Cardiac muscle cell (in vitro differentiated cells and primary cell): ENCODE measurements at places on chromosomes 13 and 19. TPM values are rescaled to one million over a fixed set of nuclear protein-coding genes. Genes with fewer than 3 reads are reported as not detected.

DNA sequence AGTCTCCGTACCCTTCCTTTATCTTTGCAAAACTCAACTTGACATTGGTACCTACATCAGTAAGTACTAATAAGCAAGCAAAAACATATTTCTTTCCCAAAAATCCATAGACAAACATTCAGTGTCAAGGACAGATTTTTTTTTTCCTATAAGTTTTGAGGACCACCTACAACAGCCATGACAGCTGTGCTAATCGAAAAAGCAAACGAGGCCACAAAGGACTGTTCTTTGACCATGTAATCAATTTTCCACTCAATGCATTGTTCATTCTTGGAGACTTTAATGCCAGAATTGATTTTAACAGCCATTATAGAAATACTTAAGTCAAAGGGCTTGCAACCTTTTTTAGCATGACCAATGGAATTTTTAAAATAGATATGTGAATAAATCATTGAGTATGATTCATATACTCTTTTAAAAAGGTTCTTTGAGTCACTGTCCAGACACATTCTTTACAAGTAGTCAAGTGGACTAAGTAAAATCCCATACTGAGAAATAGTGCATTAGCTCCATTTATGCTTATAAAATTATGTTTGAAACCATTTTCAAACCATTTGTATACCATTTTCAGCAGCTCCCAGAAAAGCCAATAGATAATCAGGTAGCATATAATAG lies 323.9 kb downstream of the MZT1 start:
- no peaks in the 10 kb centered on the region for H3K27me3 ChIP-seq
- no peaks in the 10 kb centered on the region for H3K36me3 ChIP-seq
- DNase-seq, result no peak
- H3K4me1 ChIP-seq, result peaks cover 6% of the 10 kb centered on the region
- H3K27ac ChIP-seq, result no peak overlapping the region

DNA sequence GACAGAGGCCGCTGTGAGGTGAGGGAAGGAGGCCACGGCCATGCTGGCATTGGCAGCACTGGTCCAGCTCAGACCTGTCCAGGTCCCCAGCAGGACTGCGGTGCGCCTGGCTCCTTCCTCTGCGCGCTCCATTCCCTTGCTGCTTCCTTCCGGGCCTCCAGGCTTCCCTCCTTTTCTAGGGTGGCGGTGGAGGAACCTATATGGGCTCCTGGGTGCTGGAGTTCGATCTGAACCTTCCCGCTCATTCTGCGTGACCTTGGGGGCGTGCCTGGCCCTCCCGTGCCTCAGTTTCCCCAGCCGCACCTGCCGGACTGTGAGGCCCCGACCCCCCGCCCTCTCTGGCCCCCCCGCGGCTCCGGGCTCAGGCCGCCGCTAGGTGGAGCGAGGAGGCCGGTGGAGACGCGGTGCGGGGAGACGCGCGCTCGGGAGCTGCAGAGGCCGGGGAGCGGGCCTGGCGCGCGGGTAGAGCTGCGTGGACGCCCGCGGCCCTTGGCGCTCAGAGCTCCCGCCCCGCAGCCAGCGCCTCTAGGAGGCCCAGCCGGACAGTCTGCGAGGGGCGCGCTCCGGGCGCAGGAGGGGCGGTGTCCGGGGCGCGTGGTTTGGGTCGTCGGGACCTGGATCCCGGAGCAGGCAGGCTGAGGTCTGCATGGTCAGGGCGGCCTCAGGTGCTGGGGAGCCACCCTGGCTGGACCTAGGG lies 29.9 kb downstream of the EFNA2 start:
- no peaks in the 10 kb centered on the region for H3K36me3 ChIP-seq
- peak overlapping the region; percentile 20 for H3K4me3 ChIP-seq
- H3K4me1 ChIP-seq, result no peaks in the 10 kb centered on the region

DNA sequence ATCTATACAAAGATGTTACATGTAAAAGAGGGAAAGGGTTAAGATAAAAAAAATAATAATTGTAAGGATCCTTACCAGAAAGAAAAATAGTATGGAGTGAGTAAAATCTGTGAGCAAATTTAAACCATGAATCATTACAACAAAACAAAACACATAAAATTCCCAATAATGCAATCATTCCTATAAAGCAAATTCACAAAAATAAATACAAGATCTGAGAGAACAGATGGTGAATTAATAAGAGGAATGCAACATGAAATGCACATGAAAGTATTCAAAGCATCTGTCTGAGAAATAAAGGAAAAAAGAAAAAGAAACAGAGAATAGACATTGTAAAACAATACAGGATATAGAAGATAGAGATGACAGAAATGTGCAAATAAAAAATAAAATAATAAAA lies 681.5 kb upstream of the KLHL1 start:
- no peaks in the 10 kb centered on the region for H3K27me3 ChIP-seq
- H3K4me3 ChIP-seq, result no peak overlapping the region
- no peak for DNase-seq
- H3K4me1 ChIP-seq, result no peaks in the 10 kb centered on the region

- no peaks in the 10 kb centered on the region for H3K4me1 ChIP-seq
These were observed 144.1 kb downstream of the PRR20E start for GRCh38 chr13:57311009-57311586.

DNA sequence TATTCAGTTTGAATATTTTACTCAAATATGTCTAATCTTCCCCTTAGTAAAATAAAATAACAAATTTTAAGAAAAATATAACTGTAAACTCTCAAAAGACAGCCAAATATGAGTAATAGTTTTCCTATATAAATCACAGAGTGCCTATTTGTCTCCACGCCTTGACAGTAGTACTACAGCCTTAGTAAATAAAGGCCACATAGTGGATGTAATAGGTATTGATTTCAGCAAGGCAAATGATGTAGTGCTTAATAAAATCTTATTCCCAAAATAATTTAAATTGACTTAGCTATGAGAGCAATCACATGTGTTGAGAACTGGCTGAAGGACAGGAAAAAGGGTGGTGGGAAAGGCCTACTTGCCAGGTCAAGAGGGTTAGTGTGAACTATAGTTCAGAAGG lies 747.2 kb downstream of the OLFM4 start:
- H3K36me3 ChIP-seq, result no peaks in the 10 kb centered on the region
- no peak overlapping the region for H3K27ac ChIP-seq
- DNase-seq, result no peak

The LGI4 gene
- total RNA-seq, result 42.0 and 45.5 TPM in 2 replicates

DNA sequence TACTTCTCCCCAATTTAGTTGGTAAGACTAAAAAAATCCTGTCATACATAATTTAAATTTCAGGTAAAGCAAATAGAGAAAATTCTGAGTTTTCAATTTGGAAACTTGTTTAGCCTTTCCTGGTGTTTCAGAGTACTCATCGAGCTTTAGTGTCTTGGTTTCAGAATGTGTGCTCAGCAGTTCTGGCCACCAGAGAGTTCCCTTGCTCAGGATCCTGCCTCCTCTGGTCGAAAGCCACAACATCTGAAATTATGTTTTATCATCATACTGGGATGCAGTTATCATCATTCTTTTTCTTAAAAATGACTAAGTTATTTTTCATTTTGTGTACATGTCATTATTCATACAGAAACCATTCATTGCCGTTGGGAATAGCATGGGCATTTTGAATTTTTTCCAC lies 263.2 kb upstream of the SPRY2 start:
- H3K36me3 ChIP-seq, result no peaks in the 10 kb centered on the region
- H3K27me3 ChIP-seq, result no peaks in the 10 kb centered on the region
- H3K4me3 ChIP-seq, result no peak overlapping the region
- no peaks in the 10 kb centered on the region for H3K4me1 ChIP-seq
